Right atrium auricular region (tissue), 2 donors: ENCODE measurements at places on chromosomes 13 and 19. TPM values are rescaled to one million over a fixed set of nuclear protein-coding genes. Genes with fewer than 3 reads are reported as not detected.

DNA sequence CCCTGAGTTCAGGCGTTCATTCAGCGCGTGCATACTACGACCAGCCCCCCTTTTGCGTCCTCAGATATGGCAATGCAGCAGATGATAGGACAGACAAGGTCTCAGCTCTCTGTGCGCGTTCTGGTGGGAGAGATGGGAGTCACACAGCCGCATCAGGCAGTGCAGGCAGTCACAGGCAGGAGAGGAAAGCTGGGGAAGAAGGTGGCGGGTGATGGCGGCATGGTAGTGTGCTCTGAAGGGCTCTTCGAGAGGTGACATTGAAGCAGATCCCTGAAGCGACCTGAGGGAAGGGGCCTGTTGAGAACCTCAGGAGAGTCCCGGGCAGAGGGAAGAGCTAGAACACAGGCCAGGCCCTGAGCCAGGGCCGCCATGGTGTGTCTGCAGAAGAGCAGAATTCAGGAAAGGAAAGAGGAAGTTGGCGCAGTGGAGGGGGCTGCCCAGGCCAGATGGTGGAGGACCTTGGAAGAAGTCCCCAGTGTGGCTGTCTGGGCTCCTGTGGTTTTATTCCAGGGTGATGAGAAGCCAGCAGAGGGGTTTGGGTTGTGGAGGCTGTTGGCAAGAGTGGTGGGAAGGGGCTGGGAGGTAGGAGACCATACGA lies 3.5 kb downstream of the USF2 start:
- H3K27me3 ChIP-seq: no peaks in the 10 kb centered on the region
- no peak overlapping the region for H3K4me3 ChIP-seq
- H3K27ac ChIP-seq: no peak overlapping the region

DNA sequence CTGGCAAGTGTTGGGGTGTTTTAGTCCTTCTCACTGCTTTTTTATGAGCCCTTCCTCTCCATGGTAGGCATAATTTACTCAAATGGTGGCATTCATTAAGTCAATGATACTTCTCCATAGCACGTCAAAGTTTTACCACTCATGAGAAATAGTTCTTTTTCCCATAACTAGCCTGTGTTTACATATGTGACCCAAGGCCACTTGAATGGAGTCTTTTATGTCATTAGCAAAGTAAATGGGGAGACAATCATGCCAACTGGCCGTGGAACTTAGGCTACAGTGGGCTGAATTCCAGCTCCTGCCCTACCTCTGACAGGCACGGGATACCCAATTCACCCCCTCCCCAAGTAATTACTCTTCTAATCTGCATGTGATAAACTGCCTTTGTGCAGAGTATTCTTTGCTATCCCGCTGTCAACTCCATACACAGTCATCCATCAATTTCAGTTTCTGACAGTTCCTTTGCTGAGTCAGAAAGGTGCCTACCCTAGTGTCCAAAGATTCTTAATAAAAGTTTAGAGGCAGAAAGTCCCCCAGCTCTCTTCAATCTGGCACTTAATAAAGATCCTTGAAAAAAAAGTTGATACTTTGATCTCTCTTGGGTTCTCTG lies 16.9 kb downstream of the PROSER1 start:
- H3K36me3 ChIP-seq: peaks cover 58% of the 10 kb centered on the region
- no peak for DNase-seq
- no peak overlapping the region for H3K27ac ChIP-seq
- H3K4me3 ChIP-seq: no peak overlapping the region
- H3K27me3 ChIP-seq: no peaks in the 10 kb centered on the region

DNA sequence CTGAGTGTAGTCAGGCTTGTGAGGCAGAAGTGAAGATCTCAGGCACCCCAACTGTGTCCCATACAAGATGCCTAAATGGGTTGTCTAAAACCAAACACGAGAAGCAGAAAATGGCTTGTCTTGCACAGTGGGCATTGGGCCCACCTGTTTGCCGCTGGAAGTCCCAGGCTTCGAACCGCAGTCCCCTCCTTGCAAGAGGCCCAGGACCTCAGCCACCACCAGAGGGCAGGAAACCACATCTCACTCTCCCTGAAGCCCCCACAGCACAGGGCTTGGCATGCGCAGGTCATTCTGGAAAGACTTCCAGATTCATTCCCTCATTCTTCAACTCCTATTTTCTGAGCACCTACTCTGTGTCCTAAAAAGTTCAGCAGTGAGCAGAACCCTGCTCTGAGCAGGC lies 973.7 kb downstream of the UQCRFS1 start:
- no peak overlapping the region for H3K27ac ChIP-seq
- no peaks in the 10 kb centered on the region for H3K36me3 ChIP-seq
- no peaks in the 10 kb centered on the region for H3K27me3 ChIP-seq
- no peaks in the 10 kb centered on the region for H3K4me1 ChIP-seq
- H3K4me3 ChIP-seq: no peak overlapping the region
- DNase-seq: no peak

The GFY gene
- not detected for total RNA-seq

- H3K4me1 ChIP-seq: no peaks in the 10 kb centered on the region
- no peaks in the 10 kb centered on the region for H3K36me3 ChIP-seq
- H3K27me3 ChIP-seq: no peaks in the 10 kb centered on the region
- DNase-seq: no peak
- no peak overlapping the region for H3K4me3 ChIP-seq
These were observed 30.5 kb downstream of the ZIC5 start for GRCh38 chr13:99941086-99941485.
